ENCODE measurements at places on chromosomes 2 and 18. TPM values are rescaled to one million over a fixed set of nuclear protein-coding genes. Genes with fewer than 3 reads are reported as not detected.
A peak's percentile ranks its signal among the peaks of the same experiment; 100 is the strongest.

The GAD1 gene
- 1.6 TPM for total RNA-seq

The LRRC30 gene
- total RNA-seq, result not detected

The SKOR2 gene
- not detected for total RNA-seq

DNA sequence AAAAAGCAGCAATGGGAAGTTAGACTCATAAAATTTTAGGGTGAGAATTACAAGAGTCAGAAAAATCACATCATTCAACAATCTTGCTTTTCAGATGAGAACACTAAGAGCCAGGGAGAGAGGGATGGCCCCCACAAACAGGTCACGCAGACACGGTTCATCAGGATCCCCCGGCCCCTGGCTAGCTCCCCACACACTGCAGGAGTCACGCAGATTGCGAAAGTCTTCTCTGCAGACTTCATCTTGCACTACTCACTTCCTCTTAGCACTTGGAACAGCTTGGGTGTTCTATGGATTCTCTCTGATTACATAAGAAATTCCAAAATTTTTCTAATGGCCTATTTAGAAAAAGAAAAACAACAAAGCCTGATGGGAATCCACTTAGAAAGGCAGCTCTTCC is 21.6 kb upstream of the SULT1C2 start:
- DNase-seq, result no peak

GRCh38 chr2:150917961-150918713 is 343.5 kb downstream of the RBM43 start:
- no peak for DNase-seq

GRCh38 chr2:226649871-226650660 is 149.6 kb downstream of the IRS1 start:
- peak; percentile 72 for DNase-seq

DNA sequence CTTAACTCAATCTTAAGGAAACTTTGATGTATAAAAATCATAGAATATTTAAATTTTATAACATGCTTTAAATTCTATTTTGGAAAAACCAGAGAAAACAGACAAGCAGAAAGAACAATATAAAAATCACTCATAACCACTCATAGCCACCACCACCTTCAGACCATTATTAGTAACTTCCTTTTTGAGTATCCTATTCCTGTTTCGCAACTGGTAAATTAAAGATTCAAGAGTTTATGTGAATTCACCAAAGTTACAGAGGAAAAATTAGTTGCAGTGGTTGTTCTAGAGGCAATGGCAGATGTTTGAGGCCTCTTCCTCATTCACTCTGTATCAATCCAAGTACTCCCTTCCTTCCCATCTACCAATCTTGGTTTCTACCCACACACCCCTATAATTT is 49.3 kb upstream of the PROKR1 start:
- DNase-seq, result no peak

DNA sequence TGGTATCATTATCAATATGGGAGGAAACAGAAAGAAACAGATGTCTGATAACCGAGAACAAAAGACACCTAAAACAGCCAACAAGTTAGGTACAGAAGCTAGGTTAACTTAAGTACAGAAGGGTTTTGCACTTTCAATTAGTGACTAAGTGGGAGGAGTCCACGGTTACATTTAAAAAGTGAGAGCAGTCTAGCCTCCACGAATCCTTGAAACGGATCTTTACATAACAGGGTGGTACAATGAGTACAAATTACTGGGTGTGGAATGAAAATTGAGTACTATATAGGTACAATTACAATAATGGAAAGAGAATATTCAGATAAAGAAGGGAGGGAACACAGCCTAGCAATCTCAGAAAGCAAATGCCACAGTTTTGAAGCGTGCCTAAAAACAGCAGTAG is 76.6 kb downstream of the TLK1 start:
- DNase-seq, result no peak

The SLC9A4 gene
- total RNA-seq, result 0.08 TPM

GRCh38 chr2:147182260-147182659 is 662.6 kb upstream of the ACVR2A start:
- DNase-seq, result peak; percentile 21

The ERICH2 gene
- not detected for total RNA-seq

DNA sequence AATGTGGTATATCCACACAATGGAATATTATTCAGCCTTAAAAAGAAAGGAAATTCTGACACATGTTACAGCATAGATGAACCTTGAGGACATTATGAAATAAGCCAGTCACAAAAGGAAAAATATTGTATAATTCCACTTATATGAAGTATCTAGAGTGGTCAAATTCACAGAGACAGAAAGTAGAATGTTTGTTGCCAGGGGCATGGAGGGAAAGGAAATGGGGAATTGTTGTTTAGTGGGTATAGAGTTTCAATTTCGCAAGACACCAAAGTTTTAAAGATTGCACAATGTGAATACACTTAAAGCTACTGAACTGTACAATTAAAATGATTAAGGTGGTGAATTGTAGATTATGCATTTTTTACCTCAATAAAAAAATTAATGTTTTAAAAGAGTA is 92.9 kb downstream of the TXNL1 start:
- DNase-seq, result no peak

DNA sequence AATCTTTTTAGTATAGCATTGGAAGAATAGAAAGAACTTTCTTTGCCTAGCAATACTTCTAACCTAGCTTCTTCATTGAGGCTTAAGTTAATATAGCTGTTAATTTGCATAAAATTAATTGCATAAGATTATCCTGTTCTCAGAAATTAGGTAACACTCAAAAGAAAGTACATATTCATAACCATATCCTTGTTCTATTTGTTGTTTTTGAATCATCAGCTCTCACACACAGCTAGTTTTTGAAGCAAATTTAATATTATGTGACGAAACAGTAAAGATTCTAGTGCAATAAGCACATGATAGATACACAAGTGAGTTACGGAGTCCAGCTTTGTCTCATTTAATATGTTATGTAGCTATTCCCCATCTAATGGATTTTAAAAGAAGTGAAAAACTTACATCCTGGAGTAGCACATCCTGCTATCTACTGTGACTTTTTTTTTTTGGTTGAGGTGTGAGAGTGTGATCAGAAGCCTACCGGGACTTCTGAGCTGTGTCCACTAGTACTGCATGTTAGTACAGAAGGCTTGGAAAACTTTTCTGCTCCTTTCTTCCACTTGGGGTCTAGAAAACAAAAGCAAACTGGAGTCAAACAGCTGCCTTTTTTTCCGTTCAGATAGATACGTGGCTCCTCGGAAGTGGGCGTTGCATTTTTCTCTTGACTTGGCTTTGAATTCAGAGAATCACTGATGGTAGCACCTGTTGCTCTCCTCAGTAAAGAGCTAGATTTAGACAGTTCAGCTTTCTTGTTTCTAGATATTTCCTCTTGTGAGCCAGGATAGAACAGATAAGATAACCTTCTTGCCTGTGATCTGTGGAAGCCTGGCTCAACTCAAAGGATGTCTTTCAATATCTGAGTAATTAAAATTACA is 27.2 kb downstream of the KDM3A start:
- DNase-seq, result peak; percentile 37

DNA sequence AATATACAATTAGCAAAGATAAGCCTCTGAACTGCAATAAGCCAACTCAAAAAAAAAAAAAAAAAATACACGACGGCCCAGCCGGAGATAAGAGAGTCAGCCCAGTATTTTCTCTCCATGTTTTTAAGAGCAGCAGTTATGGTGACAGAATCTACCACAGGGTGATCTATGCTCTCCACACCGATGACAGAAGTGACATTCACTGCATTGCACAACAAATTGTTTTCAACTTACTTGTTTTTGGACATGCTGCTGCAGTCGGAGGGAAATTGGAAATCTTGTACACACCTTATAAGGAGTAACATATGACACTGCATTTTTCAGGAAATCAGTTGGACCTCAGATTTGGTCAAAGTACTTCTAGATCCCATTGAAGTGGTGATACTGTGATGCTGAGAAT is 23.3 kb upstream of the APOB start:
- DNase-seq, result no peak

- no peak for DNase-seq
Observed at GRCh38 chr2:85911814-85912692, 23.3 kb upstream of the ST3GAL5 start.

DNA sequence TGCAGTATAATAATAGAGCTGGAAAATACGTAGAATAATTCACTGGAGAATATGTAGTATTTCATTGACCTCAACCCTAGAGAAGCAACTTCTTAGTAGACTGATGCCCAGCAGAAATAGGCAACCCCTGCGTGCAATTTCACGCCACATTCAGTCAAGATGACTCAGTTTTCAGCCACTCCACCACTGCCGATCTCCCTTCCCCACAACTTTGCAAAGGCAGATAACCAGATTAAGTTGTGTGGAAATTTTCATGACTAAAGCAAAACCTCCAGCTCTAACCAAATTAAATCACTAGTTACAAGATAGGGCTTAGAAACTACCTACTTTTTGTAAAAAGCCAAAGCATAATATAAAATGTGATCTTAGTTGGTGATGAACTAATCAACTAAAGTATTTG is 63.3 kb upstream of the STK17B start:
- DNase-seq, result peak; percentile 78

- no peak for DNase-seq
Observed at GRCh38 chr18:55404136-55404830, 183.7 kb downstream of the TCF4 start.

- no peak for DNase-seq
Observed at GRCh38 chr2:144217853-144218633, 301.9 kb downstream of the ZEB2 start.

DNA sequence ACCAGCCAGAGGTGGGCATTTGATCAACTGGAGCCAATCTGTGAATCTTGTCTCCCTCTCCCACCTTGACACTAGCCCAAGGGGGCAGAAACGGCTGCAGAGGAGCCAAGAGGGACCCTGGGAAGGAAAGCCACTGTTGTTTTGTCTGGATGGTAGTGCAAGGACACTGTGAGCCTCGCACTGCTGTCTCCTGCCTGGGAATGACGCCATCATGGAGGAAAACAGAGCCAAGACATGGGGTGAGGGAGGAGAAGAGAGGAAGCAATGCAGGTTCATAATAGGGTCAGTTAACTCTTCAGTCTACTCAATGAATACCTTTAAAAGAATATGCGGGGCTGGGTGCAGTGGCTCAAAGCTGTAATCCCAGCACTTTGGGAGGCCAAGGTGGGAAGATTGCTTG is 231.1 kb upstream of the AGAP1 start:
- no peak for DNase-seq

DNA sequence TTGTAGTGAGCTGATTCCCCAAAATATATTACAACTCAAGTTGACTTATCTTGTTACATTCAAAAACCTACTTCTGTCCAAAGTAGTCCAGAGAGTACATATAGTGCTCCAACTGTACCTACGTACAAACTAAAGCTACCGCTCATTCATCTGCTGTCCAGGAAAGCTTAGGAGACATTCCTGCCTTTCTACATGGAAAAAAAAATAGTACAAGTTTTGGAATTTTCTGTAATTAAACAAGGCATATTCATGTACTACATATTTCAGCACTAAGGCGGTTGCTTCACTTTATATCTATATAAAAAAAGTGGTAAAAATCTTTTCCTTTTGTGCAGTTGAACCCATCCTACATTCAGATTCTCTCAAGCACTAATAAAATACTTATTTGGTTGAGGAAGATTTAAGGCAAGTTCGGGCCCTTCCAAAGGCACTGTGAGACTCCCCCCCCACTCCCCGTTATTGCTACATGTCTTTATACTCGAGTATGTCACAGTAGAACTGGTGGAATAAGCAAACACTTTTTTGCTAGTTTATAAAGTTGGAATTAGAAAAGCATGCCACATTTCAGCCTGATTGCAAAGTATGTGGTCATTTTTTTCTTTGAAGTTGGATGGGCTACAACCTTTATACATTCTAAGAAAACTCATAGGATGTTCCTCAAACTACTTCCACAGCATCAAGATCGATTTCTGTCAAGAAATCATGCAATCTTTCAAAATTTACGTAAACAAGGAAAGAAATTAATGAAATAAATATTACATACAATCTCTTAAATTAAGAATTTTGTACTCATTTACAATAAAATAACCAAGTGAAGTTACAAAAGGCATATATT is 3.7 kb downstream of the ZFP36L2 start:
- DNase-seq, result peak; percentile 40

DNA sequence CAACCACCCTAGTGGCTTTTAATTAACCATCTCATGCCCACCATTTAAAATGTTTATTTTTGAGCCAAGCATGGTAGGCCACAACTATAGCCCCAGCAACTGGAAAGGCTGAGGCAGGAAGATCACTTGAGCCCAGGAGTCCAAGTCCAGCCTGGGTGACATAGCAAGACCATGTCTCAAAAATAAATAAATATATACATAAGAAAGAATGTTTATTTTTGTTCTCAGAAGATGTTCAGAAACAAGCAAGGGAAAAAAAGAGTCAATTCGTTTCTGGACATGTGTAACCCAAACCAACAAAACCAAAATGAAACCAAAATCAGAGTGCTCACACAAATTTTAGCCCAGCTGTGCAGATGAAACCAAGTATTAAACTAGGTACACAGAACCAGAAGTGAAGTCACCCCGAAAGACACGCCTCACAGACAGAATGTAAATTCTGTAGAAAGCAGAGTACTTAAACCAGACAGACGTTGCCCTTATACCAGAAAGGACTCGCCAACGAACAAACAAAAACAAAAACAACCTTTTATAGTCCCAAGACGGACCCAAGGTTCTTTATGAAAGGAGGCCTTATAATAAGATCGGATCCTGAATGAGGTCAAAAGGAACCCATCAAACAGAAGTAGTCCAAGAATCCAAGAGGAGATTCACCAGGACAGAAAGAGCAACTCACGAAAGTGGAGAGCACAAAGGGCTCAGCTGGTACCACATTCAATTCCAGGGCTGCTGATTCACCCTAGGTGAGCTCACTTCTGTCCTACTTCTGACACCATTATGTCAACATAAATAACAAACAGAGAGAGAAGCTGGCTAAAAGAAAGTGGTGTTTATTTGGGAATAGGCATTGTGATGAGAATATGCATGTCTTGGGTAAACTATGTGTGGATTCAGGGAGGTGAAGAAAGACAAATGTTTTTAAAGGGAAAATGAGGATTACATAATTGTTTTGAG is 31.8 kb upstream of the MTCL1 start:
- DNase-seq, result no peak

GRCh38 chr18:74390900-74391299 is 66.2 kb downstream of the DIPK1C start:
- no peak for DNase-seq

- no peak for DNase-seq
Observed at GRCh38 chr18:2901423-2901985, 54.7 kb downstream of the EMILIN2 start.

- no peak for DNase-seq
Observed at GRCh38 chr2:110650346-110650745, 27.5 kb downstream of the BUB1 start.

- no peak for DNase-seq
Observed at GRCh38 chr18:4126939-4127338, 328.2 kb downstream of the DLGAP1 start.

The RBMS1 gene
- total RNA-seq, result 87.9 TPM

DNA sequence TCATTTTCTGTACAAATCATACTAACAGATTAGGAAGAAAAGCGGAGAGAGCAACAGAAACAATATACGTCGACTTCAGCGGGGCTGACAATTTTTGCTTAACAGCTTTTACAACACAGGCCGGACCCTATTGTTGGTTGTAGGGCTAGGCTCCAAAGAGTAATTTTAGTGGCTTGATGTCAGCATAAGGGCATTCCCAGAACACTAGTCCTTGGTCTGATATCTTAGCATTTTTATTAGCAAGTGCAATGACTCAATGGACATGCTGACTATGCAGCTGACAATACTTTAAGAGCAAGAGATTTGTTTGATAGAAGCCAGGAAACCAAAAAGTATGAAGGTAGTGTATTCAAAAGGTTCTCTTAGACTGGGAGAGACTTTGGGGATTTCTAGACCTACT is 209.9 kb downstream of the LNPK start:
- no peak for DNase-seq

The SPATA3 gene
- total RNA-seq, result not detected

The CROCC2 gene
- total RNA-seq, result not detected

Data from activated CD8-positive, alpha-beta T cell treated with anti-CD3 and anti-CD28 coated beads, Interleukin-2, amount 10 ng/mL, durations not matched to agents 7 days and 5 days (primary cell).